ENCODE measurements at places on chromosomes 4 and X.

GRCh38 chr4:80694171-80694570 lies 336.3 kb upstream of the BMP3 start:
- no peak for DNase-seq

DNA sequence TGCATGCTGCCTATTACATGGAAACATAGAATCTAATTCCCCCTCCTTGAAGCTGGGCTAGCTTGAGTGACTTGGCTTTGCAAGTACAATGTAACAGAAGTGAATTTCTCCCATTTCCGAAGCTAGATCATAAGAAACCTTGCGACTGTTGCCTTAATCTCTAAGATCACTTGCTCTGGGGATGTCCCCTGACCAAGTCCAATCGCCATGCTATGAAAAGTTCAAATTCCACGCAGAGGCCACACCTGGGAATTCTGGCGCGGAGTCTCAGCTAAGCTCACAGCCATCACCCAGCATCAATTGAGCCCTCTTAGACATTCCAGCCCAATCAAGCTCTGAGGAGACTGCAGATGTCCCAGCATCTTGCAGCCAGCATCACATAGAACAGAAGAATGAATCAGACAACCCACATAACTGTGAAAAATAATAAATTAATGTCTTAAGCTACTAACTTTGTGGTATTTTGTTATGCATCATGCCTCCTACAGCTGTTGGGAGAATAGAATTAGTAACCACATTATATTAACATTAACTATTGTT lies 27.0 kb downstream of the GPM6A start:
- no peak for DNase-seq

DNA sequence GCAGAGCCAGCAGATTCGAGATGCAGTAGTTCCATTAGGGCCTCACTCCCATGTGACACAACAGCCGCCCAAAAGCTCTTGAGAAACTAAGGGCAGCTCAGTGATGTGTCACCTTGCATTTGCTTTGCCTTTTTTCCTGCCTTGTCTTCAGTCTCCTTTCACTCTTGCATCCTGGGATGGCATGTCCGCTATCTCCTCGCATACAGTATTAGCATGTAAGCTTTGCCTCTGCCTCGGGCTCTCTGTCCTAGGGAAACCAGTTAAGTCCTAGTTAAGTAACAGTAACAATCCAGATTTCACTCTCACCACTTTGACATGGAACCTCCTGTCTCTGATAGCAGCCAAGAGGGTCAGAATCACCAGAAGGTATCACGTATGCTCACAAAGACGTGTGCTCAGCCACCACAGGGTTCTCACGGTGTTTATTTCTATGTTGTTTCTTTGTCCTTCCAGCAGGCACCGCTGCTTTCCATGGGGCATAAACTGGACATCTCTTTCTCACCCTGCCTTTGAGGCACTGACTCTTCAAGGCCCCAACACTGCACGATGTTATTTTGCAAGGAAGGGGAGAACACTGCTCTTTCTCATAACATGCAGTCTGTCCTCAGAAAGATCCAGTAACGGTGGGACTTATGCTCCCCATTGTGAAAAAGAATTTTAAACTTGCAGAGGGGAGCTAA lies 26.7 kb upstream of the SORBS2 start:
- no peak for DNase-seq

- no peak for DNase-seq
Measured at GRCh38 chr4:91198951-91199350, 1071.8 kb downstream of the CCSER1 start.

GRCh38 chrX:15606136-15606535 lies 5.4 kb upstream of the ACE2 start:
- no peak for DNase-seq

GRCh38 chr4:63578383-63578782 lies 830.9 kb downstream of the TECRL start:
- DNase-seq = peak; percentile 4

DNA sequence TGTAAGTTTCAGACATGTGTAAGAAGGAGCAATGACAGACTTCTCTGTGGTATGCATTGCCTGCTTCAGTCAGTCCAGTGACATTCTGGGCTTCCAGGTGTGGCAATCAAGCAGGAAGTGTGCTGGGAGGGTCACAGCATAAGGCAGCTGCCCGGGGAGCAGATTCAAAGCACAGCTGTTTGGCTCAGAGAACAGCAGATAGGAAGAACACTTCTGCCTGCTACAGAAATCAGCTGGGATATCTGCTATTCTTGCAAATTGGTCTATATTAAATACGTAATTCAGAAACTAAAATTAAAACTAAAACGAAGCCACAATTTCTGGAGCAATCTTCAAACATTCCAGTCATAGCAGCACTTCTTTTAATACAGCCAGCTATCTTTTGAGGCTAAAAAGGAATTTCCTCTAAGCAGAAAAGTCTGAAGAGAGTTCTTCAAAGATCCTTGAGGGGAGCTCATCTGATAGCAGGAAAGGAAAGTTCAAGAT lies 47.5 kb upstream of the GALNT7 start:
- no peak for DNase-seq

DNA sequence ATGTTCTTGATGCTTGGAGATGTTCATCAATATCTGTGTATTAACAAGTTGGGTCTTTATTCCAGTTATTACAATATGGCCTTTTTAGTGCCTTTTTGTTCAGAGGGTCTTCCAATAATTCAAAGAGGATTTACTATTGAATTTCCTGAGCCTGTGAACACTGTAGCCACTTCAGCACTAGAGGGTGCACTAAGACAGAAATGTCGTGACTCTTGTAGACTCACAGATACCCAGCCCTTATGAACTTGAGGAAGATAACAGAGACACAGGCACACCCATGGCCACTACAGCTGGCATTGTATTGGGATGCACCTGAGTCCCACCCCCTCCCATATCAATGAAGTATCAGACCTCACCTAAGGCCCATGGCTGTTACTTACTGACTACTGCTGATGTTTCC lies 54.4 kb upstream of the ACTRT1 start:
- DNase-seq = no peak

DNA sequence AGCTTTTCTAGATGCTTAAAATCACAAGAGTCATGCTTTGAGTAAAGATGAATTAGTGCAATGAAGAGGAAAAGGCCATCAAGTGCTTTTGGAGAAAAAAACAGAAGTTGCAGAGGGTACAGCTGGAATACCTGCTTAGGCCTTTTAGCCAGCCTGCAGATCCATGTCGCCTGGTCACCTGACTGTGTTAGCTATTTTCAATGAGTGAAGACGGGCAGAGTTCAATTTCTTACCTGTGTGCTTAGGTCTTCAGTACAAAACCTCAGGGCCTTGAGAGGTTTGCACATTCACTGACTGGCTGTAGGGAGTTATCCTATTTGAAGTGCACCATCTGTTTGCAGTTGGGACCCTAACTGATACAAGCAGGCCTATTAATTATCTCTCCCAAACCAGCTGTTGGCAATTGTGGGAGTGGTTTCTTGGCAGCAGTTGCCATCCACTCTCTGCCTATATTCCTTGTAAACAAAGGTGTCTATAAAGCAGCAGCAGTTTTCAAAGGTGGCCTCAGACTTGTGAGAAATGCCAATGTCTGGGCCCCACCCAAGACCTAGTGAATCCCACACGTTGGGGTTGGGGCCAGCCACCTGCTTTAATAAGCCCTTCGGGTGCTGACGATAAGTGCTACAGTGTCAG lies 16.3 kb upstream of the FAT1 start:
- DNase-seq = no peak

DNA sequence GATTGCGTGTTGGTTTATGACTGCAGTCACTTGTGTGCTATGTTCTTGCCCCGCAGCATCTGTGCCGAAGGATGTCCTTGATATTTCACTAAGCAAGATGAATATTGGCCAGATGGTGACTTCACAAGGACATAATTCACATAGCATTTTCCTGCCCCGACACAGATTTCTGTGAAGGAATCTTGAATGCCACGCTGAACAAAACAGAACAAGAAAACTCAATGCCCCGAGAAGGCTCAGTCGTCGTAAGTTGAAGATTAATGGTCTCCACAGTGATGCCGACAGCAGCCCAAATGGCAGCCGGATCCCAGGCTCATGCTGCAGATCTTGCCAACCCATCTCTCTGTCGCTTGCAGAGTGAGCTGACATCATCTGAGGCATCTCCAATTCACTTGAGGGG lies 145.9 kb downstream of the CPEB2 start:
- no peak for DNase-seq

DNA sequence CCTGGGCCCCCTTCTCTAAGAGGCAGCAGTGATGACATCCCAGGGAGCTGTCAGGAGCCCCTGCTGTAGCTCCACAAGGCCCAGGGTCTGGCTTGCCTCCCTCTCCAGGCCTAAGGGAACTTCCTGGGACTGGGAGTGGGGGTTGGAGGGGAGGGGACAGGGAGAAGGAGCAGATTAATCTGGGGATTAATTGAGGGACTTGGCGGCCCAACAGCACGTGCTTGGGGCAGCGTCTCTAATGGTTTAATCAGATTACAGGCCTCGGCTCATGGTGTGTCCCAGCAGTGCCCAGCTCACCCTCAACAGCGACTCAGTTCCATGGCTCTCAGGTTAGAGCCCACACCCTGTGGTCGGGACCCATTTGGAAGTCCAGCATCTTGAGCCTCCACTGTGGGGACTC lies 47.9 kb downstream of the EFNB1 start:
- DNase-seq = no peak

GRCh38 chr4:89245459-89245858 lies 62.1 kb downstream of the GPRIN3 start:
- peak; percentile 84 for DNase-seq

DNA sequence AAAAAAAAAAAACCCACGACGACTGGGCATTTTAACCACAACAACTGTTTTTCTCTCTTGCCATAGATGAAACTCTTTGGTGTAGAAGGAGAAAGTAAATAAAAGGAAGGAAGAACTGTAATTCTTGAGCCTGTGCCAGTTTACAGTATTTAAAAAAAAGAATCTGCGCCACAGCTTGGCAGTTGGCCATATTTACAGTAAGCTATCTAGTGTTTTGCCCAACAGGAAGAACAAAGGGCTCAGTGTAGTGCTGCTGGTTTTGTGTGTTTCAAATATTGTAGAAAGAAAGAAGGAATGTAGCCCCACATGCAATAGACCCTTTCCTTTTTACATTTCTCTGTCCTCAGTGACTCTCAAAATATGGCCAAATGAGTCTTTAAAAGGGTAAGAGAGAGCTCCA lies 66.1 kb downstream of the NR3C2 start:
- peak; percentile 65 for DNase-seq

DNA sequence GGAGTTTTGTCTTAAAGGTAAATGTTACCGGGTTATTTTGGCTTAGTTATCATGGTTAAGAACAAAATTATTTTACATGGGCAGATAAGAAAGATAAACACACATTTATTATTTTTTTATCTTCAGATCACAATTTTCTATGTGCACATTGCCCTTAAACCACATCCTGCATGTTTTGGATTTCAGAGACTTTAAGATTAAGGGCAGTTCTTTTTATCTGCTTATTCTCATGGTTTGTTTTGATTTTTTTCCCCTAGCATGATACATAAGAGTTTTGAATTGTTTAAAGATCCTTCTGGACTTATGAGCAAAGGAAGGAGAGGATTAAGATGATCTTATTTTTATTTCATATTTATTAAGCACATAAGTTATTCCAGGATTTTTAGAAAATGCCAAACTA lies 190.1 kb upstream of the BMP3 start:
- no peak for DNase-seq

- no peak for DNase-seq
Measured at GRCh38 chr4:13527981-13528820, 16.1 kb downstream of the NKX3-2 start.

GRCh38 chr4:78650106-78651024 lies 98.8 kb downstream of the ANXA3 start:
- DNase-seq = no peak

DNA sequence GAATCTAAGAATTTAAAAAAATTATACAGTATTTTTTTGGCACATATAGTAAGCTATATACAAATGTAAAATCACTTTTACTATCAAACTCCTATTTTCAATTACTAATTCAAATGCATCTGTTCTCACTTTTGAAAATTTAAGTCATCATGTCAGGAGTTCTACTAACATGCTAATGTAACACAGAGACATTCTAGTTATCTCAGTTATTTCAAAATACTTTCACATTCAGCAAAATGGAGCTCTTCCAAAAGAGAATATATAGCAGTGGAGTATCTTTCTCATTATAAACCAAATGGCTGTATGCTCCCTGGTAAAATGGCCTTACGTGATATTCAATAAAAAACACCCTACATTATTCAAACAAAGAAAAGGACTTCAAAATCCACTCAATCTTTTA lies 42.3 kb downstream of the RFC1 start:
- no peak for DNase-seq

DNA sequence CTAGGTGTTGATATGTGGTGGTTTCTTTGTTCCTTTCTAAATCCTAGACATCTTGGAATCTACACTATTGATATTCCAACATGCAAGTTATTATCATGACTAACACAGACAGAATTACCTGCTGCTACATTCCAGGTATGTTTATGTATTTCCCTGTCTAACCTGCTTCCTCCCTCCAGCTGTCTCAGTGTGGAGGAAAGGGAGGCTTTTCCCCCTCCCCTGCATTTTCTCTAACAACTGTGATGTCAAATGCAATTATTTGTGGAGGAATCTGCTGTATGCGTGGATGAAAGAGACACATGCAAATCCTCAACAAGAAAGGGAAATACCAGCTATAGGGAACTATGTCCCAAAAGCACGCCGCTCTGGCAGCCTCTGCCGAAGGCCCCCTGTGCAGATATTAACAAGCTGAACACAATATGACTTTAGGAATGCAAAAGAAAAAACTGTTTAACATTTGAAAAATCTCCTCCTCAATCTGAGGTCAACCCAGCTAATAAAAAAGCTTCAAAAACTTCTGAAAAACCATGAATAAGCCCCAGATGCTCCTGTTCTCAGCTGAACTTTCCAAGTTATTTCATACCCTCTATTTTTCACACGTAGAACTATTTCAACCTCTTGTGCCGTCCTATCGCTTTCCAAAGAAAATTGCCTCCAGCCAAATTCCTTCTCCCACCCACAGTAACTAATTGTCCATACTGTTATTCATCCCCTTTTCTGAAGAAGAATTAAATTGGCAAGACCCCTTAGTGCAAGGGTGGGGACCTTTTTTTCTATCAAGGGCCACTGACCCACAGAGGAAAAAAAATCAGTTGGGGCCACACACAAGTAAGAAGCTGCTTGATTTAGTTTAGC lies 225.1 kb upstream of the GPC4 start:
- no peak for DNase-seq

DNA sequence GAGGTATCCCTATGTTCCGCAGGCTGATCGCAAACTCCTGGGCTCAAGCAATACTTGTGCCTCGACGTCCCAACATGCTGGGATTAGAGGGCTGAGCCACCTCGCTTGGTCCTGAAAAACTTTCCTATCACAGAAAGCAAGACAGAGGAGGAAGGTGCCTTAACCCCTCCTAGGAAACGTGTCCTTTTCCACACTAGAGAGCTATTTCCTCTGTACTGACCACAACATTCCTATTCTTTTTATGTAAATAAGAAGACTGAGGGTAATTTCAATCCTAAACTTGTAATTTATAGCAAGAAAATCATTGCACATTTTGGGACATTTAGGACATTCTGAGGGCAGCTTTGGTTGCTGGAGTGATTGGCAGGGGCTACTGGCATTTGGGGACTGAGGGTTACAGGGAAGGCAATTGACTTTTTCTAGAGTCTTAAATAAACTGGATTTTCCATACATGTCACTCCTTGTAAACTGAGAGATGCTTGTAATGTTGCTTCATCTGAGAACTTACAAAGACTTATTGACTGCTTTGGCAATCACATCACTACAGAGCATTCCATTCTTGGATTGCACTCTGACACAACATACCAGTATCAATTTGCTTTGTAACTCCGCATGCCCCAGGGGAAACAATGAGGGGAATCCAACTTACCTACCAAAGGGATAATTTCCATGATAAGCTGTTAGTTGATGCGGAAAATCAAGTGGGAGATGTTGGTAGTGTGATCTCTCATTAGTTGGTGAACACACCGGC lies 15.6 kb downstream of the XAGE3 start:
- no peak for DNase-seq

Measured in NCI-H1417 (cell line).